Activated T-helper 2 cell treated with anti-CD3 and anti-CD28 coated beads, Interferon-gamma antibody, Interleukin-2, Interleukin-4, amounts not matched to agents 10 μg/mL and 5 μg/mL and 100 μg/mL, durations not matched to agents 14 hours and 24 hours and 36 hours (primary cell): ENCODE measurements at places on chromosomes 16 and 17. TPM values are rescaled to one million over a fixed set of nuclear protein-coding genes. Genes with fewer than 3 reads are reported as not detected.

The NPIPA5 gene
- total RNA-seq, result 13.8 and 16.0 TPM in 2 replicates

DNA sequence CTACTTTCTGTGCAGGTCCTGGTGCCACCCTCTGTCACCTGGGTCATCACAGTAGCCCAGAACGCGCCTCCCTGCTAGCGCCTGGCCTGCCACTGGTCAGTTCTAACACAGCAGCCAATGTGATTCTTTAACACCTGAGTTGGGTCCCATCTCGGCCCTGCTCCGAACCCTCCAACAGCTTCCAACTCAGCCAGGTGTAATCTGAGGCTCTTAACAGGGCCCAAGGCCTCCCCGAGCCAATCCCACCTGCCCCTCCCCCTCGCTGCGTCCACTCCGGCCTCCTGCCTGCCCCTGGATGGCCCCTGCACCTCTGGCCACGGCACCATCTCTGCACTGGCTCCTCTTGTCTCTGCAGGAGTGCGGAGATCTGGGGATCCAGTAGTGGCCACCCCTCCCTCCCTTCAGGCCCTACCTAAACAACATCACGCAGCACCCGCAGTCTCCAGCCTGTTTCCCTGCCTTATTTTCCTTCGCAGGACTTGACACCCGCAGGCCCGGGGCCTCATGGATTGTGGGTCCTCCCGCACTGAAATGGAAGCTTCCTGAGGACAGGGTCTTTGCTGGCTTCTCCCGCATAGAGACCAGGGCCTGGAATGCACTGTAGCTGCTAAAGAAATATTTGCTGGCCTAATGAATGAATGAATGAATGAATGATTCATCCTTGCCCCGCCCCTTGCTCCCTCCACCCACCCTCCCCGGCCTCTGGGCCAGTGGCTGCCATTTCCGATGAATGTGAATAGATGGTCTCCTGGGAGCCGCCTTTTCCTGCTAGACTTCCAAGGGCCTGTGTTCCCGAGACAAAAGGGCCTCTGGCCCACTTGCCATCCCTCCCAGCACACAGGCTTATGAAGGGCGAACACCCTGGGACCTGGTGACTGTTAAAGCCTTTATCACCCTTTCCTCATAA, 174.8 kb upstream of the FOXF1 start:
- no peak overlapping the region for H3K4me3 ChIP-seq
- no peaks in the 10 kb centered on the region for H3K36me3 ChIP-seq
- no peak overlapping the region for H3K27ac ChIP-seq
- DNase-seq, result no peak
- no peaks in the 10 kb centered on the region for H3K4me1 ChIP-seq
- peaks cover 4% of the 10 kb centered on the region for H3K27me3 ChIP-seq

GRCh38 chr16:84182104-84182503, 4.8 kb downstream of the TAF1C start:
- H3K36me3 ChIP-seq, result peaks cover 38% of the 10 kb centered on the region
- no peak overlapping the region for H3K4me3 ChIP-seq
- H3K27me3 ChIP-seq, result no peaks in the 10 kb centered on the region

GRCh38 chr17:51891936-51892335, 266.6 kb downstream of the CA10 start:
- H3K27me3 ChIP-seq, result no peaks in the 10 kb centered on the region
- H3K4me1 ChIP-seq, result no peaks in the 10 kb centered on the region
- no peak overlapping the region for H3K4me3 ChIP-seq
- H3K27ac ChIP-seq, result no peak overlapping the region

- peaks cover 37% of the 10 kb centered on the region for H3K36me3 ChIP-seq
- H3K27ac ChIP-seq, result peak overlapping the region; percentile 49
- no peak for DNase-seq
- H3K4me1 ChIP-seq, result peaks cover 7% of the 10 kb centered on the region
- no peaks in the 10 kb centered on the region for H3K27me3 ChIP-seq
Observed at GRCh38 chr17:68221786-68222185, 26.1 kb upstream of the AMZ2 start.

The KRT34 gene
- not detected in 2 replicates for total RNA-seq

The TIGD7 gene
- 2.5 and 3.6 TPM in 2 replicates for total RNA-seq

The RTN4RL1 gene
- total RNA-seq, result 0.25 and 0.51 TPM in 2 replicates

DNA sequence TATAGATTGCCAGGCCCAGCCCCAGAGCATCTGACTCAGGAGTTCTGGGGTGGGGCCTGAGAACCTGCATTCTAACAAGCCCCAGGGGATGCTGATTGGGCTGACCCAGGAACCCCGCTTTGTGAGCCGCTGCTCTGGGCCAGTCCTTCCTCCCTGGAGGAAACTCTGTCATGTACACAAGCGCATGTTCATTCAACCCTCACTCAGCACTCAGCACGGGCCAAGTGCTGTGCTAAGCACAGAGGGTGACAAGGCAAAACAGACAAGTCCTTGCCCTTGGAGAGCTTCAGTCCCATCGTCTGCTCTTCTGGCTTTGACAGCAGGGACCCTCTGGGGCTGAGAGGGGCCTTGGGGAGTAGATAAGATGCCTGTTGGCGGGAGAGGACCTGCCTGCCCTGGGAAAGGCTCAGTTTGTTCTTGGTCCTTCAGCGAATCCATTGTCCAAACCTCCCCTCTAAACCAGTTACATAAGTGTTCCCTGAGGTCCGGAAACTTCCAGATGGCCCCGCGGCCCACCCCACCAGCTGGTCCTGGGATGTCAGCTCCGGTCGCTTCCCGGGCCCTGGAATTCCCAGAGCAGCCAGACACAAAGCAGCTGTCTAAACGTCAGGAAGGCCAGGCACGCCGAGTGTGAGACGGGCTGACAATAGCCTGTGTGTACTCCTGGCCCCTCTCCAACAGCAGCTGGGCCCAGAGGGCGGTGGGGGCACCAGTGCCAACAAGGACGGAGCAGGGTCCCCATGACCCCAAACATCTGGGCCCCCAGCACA, 88.8 kb downstream of the ZDHHC7 start:
- peaks cover 9% of the 10 kb centered on the region for H3K27me3 ChIP-seq
- H3K4me3 ChIP-seq, result no peak overlapping the region
- H3K4me1 ChIP-seq, result no peaks in the 10 kb centered on the region
- no peak for DNase-seq
